ENCODE measurements at places on chromosomes 2 and 18. TPM values are rescaled to one million over a fixed set of nuclear protein-coding genes. Genes with fewer than 3 reads are reported as not detected.

EFEMP1 gene
- 171 TPM for total RNA-seq

LOXHD1 gene
- 0.25 TPM for total RNA-seq

DNAH6 gene
- 4.6 TPM for total RNA-seq

AFF3 gene
- 11.0 TPM for total RNA-seq

TDRD15 gene
- total RNA-seq, result 0.06 TPM

SIX3 gene
- 0.16 TPM for total RNA-seq

ASXL3 gene
- 10.4 TPM for total RNA-seq

MC5R gene
- total RNA-seq, result not detected

CXCR1 gene
- 0.09 TPM for total RNA-seq

Data from kidney (tissue), 22 donors.